NCI-H524 (cell line): ENCODE measurements at places on chromosomes 1 and 21.
A peak's percentile ranks its signal among the peaks of the same experiment; 100 is the strongest.

DNA sequence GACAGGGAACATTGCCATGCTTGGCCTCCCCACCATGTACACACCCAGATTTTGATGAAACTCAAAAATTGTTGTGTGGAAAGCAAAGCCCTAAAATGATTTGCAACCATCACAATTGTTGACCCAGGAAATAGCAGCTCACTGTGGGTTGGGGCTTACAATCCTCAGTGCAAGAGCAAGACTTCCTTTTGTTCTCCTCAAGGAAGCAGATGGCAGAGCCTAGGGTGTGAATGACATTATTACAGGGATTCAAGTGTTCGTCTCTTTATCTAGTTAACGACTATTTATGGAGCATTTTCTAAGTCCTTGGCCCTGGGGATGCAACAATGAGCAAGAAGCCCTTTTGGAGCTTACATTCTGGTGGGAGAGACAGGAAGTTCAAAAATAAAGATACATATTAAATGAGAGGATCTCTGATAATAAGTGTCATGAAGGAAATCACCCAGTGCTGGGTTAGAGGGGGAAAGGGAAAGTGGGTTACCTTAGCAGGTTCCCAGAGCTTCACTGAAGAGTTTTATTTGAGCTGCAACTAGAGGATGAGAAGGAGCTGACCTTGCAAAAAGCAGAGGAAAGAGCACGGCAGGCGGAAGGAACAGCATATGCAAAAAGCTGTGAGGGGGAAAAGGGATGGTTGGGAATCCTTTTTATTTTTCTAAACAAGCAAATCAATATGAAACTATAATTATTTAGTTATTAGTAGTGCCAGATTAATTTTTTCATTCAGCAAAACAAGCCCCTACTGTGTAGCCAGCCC is 38.5 kb upstream of the ID3 start:
- DNase-seq: peak; percentile 86

DNA sequence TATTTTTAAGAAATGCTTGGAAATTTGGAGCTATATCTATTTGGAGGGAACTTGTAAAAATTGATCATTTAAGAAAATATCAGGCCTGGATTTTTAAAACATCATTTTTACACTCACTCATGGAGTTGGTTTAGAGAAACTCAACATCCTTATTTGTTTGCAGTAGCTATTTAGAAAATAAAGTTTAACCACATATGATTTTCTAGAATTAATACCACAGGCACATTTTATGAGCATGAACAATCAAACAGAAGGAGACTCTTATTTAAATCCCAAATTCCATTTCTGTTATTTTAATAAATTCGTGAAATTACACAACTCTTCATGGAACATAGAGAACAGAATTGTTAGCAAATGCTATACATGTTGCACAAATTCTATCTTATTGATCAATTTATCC is 3.2 kb downstream of the CDKN2C start:
- no peak for DNase-seq

DNA sequence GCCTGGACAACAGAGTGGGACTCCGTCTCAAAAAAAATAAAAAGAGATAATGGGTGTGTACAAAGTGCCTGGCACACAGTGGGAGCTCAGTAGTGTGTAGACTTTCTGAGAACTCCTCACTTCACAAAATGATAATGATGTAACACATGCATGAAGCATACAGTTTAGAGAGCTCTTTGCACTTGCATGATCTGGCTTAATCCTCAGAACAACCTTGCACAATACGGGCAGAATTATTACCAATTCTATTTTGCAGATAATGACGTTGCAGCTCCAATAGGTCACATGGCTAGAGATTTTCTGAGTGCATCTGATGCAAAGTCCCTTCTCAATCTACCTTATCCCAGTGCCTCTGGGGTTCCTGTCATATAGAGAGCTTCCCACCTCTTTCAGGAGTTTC is 71.4 kb downstream of the CD247 start:
- DNase-seq: no peak

- no peak for DNase-seq
Measured at GRCh38 chr1:77354536-77354935, 72.7 kb downstream of the AK5 start.

DNA sequence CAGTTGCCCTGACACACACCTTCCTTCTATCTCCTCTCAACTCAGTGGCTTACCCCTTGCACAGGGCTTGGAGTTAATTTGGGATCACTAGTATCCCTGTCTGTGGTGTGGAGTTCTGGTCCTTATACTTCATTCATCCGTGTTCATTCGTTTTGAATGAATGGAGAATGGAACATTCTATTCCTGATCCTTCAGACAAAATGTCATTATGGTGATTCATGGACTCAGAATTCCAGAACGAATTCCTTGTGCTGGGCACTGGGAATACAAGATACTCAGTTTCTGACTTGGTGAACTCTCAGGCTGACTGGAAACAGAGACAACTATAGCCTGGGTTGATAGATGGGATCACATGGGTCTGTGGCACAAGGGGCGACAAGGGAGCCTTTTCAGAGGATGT is 49.9 kb upstream of the TRABD2B start:
- DNase-seq: no peak

- no peak for DNase-seq
Measured at GRCh38 chr1:229063154-229063773, 207.6 kb upstream of the RAB4A start.

GRCh38 chr1:160645386-160646130 is 1.3 kb downstream of the SLAMF1 start:
- no peak for DNase-seq

- DNase-seq: no peak
Measured at GRCh38 chr1:174169342-174169741, 10.0 kb downstream of the RABGAP1L start.

DNA sequence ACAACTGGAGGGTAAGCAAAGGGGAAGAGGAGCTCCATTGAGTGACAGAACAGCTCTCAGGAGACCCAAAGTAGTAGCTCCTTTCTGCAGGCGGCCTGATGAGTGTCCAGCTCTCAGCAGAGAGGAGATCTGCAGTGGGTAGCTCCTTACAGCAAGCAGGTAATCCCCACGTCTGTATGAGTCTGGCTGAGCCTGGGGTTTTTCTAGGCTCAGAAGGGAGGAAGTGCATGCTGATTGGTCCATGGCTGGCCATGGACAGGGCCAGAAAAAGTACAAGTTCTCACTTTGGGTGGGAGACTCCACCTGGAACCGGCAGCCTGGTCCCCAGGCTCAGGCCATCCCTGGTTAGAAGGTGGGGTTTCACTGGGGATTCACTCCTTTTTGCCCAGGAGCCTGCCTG is 50.9 kb upstream of the SCYL3 start:
- no peak for DNase-seq

DNA sequence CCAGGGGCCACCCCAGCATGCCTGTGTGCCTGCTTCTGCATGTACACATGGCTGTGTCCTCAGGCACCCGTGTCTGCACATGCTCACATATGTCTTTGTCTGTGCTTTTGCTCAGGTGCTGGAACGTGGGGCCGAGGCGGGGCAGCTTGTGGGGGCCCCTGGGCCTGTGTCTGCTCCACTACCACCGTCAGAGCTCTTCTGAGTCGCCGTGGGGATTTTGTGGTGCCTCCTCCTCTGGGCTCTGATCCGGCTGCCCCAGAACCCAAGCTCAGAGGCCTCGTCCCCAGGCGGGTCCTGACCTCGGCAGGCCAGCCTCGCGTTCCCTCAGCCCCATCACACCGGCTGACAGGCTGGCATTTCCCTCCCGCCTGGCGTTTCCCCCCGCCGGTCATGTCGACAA is 104.6 kb upstream of the ACTRT2 start:
- DNase-seq: no peak

GRCh38 chr1:156664767-156665411 is 12.3 kb downstream of the NES start:
- DNase-seq: peak; percentile 36
